ENCODE measurements at places on chromosomes 5 and 9. TPM values are rescaled to one million over a fixed set of nuclear protein-coding genes. Genes with fewer than 3 reads are reported as not detected.

CDC25C gene
- total RNA-seq, result 1.1 TPM

- no peaks in the 10 kb centered on the region for H3K4me1 ChIP-seq
- H3K36me3 ChIP-seq, result peaks cover 94% of the 10 kb centered on the region
- DNase-seq, result no peak
- no peaks in the 10 kb centered on the region for H3K27me3 ChIP-seq
- no peak overlapping the region for H3K4me3 ChIP-seq
Measured at GRCh38 chr5:150690760-150691159, 10.1 kb downstream of the RBM22 start.

KCNMB1 gene
- 0.60 TPM for total RNA-seq

FAM151B gene
- 3.5 TPM for total RNA-seq

GRCh38 chr5:135993335-135993879 lies 35.4 kb upstream of the TGFBI start:
- H3K27me3 ChIP-seq, result no peaks in the 10 kb centered on the region
- DNase-seq, result no peak
- no peak overlapping the region for H3K27ac ChIP-seq
- H3K36me3 ChIP-seq, result no peaks in the 10 kb centered on the region
- no peak overlapping the region for H3K4me3 ChIP-seq

- H3K27ac ChIP-seq, result no peak overlapping the region
- no peaks in the 10 kb centered on the region for H3K27me3 ChIP-seq
- H3K36me3 ChIP-seq, result no peaks in the 10 kb centered on the region
- no peak overlapping the region for H3K4me3 ChIP-seq
- no peak for DNase-seq
Measured at GRCh38 chr9:107059220-107059619, 196.3 kb downstream of the ZNF462 start.

DNA sequence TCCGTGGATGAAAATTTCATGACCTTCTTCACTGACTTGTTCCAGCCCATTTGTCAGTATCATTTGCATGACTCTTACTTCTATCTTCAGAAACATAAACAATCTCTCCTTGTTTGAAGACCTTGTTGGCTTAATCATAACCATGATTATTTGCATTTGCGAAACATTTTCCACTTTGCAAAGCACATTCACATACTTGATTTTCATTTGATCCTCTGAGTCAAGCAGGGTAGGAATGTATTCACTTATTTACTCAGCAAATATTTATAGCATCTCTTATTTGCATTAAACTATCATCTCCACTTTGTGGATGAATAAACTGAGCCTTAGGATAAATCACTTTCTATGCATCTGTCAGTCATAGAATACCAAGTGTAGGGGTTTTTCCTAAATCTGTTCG lies 343.0 kb upstream of the SGCD start:
- no peaks in the 10 kb centered on the region for H3K4me1 ChIP-seq
- no peak overlapping the region for H3K4me3 ChIP-seq
- no peak for DNase-seq
- no peaks in the 10 kb centered on the region for H3K27me3 ChIP-seq

GRCh38 chr9:87810679-87811178 lies 71.9 kb upstream of the SPATA31E1 start:
- no peaks in the 10 kb centered on the region for H3K36me3 ChIP-seq
- no peak overlapping the region for H3K4me3 ChIP-seq
- DNase-seq, result no peak
- H3K27me3 ChIP-seq, result no peaks in the 10 kb centered on the region
- no peaks in the 10 kb centered on the region for H3K4me1 ChIP-seq

NUTM2G gene
- total RNA-seq, result not detected

ARRDC3 gene
- total RNA-seq, result 45.1 TPM

DNA sequence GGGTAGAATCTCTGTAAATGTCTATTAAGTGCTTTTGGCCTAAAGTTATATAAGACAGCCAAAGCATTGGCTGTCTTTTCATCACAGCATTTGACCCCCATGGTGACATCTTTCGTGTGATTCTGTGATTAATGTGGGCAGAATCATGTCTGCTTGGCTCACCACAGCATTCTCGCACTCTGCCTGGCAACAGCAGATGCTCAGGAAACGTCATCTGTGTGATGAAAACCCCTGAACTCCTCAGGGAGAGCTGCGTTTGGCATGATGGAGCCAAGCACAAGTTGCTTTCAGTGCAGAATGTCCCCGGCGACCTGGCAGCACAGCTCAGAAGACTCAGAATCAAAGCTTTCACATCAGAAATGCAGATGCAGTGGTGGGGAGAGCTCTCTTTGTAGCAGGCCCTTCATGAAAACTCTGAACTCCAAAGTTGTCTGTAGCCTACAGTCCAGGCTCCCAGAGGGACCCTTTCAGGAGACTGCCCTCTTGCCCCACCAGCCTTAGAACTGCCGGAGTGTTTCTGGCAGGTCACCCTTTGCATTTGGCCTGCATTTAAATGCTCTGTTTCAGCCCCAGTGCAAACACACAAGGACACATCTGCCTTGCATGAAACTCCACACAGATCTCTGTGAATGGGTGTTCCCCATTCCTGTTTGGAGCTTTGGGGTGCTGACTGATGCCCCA lies 155.6 kb upstream of the PANK3 start:
- no peaks in the 10 kb centered on the region for H3K4me1 ChIP-seq
- DNase-seq, result no peak
- H3K27me3 ChIP-seq, result no peaks in the 10 kb centered on the region
- no peak overlapping the region for H3K27ac ChIP-seq
- H3K36me3 ChIP-seq, result no peaks in the 10 kb centered on the region

GRCh38 chr5:131488463-131488862 lies 146.6 kb downstream of the RAPGEF6 start:
- H3K4me3 ChIP-seq, result no peak overlapping the region
- H3K27me3 ChIP-seq, result no peaks in the 10 kb centered on the region
- H3K27ac ChIP-seq, result no peak overlapping the region
- no peak for DNase-seq

LHX3 gene
- total RNA-seq, result not detected

Data from spleen (tissue), 13 donors.